ENCODE measurements at places on chromosomes 3 and 15.

DNA sequence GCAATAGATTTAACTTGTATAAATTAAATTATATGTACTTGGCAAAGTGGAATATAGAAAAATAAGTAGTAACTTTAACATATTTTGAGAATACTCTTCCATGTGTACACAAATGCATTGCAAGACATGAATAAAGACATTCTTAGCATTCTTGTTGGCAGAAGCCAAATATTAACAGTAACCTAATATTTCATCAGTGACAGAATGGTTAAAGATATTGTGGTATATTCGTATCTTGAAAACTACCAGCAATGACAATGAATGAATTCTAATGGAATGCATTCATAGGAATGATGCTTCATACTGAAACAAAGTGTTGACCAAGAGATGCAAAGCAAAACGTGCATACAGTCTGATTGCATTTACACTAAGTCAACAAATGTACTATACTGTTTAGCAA, 524.7 kb downstream of the GRM7 start:
- DNase-seq = no peak

GRCh38 chr15:70182858-70183695, 85.4 kb upstream of the TLE3 start:
- no peak for DNase-seq

DNA sequence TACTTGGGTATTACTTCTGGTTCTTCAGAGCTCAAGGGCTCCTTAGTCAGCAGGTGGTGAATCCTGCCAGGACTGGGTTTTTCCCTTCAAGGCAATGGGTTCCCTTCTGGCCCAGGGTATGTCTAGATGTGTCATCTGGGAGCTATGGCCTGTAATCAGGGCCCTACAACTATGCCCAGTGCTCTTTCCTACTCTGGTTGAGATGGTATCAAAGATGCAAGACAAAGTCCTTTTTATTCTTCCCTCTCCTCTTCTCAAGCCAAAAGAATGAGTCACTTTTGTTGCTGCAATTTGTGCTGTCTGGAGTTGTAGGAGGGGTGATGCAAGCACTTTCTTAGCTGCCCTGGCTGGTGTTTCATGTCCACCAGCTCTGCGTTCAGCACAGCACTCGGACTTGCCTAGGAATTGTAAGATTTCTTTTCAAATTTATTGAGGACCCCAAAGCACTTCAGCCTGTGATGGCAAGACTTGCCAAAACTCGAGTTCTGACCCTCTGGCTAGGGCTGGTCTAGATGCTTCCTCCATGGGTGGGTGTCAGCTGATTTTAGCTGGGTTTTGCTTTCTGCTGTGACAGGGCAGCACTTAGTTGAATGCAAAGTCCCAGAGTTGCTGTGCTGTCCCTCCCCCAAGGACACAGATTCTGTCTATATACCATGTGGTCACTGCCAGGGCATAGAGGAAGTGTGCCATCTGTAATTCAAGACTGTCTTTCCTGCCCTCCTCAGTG, 129.2 kb upstream of the CBLB start:
- no peak for DNase-seq

GRCh38 chr3:45774581-45775521, 21.5 kb downstream of the SLC6A20 start:
- no peak for DNase-seq

- no peak for DNase-seq
These were observed 15.7 kb downstream of the GAP43 start for GRCh38 chr3:115638991-115639390.

DNA sequence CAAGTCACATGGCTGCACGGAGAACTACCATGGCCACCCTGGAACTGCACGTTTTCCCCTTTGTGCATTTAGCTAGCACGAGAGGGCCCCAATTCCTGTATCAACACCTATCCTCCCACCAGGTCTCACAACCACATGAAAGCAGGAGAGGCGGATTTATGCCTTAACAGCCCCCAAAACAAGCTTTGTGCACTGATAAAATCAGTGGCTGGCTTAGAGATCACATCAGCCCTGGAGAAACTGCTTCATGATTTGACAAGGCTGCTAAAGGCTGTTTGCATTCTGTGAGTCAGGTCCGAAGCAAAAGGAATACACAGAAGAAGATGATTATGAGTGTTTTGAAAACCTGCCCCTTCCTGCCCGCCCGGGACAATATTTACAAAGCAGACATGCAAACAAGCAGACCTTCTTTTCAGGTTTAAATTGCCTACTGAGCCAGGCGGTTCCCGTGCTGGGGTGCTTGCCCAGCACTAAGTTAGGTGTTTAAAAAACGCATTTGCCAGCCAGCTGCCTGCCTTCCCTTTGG, 25.9 kb downstream of the CEMIP start:
- DNase-seq = no peak
